ENCODE measurements at places on chromosomes 2 and 18.

GRCh38 chr2:11784747-11785610 is 38.5 kb downstream of the LPIN1 start:
- peak; percentile 72 for DNase-seq

- DNase-seq: no peak
These were observed 477.4 kb upstream of the CHST9 start for GRCh38 chr18:27662537-27662936.

GRCh38 chr2:160210599-160211138 is 10.6 kb upstream of the ITGB6 start:
- peak; percentile 83 for DNase-seq

DNA sequence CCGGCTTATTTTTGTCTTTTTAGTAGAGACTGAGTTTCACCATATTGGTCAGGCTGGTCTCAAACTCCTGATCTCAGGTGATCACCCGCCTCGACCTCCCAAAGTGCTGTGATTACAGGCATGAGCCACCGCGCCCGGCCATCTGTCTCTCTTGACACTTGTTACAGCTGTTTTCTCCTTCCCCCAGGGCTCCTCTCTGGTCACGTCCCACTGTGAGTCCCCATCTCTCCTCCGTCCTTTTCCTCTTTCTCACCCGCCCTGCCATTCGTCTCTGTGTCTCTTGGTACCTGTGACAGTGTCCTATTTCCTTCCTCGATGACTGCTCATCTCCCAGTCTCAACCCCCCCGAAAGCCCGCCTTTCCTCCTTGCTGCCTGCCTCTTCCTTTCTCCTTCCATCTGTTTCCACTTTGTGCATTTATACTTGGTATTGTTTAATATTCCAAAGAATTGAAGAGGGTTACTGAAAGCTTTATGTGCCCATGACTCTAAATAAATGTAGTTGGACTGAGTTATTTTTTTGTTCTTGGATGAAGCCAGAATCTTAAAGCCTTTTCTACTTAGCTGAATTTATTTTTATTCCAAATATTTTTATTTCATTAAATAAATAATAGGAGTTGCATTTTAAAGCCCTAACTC is 241.5 kb downstream of the SH3RF3 start:
- DNase-seq: no peak

GRCh38 chr2:184689638-184690037 is 91.3 kb downstream of the ZNF804A start:
- DNase-seq: no peak

GRCh38 chr18:56083523-56084287 is 495.7 kb upstream of the TCF4 start:
- no peak for DNase-seq
